ENCODE measurements at places on chromosomes 1 and 21.

- DNase-seq = no peak
These were observed 17.1 kb downstream of the ARHGEF16 start for GRCh38 chr1:3471356-3472087.

- DNase-seq = no peak
These were observed 8.7 kb upstream of the LRRC71 start for GRCh38 chr1:156911577-156912298.

DNA sequence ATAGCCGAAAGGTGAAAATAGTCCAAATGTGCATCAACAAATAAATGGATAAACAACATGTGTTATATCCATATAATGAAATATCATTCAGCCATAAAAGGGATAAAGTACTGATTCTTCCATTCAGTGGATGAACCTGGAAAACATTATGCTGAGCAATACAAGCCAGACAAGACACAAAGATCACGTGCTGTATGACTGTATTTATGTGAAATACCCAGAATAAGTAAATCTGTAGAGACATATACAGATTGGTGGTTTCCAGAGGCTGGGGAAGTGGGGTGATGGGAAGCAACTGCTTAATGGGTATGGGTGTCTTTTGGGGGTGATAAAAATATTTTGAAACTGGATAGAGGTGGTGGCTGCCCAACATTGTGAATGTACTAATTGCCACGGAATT lies 13.3 kb upstream of the GSTM4 start:
- no peak for DNase-seq

- DNase-seq = no peak
These were observed 257.6 kb upstream of the USP24 start for GRCh38 chr1:55472784-55473183.

- no peak for DNase-seq
These were observed 513 bp upstream of the RAB3GAP2 start for GRCh38 chr1:220272841-220273090.

- no peak for DNase-seq
These were observed 88.0 kb downstream of the MT1HL1 start for GRCh38 chr1:236916131-236916800.

- DNase-seq = no peak
These were observed 15.1 kb upstream of the RBM8A start for GRCh38 chr1:145942405-145942804.

- no peak for DNase-seq
These were observed 24.3 kb downstream of the TSPAN2 start for GRCh38 chr1:115065021-115065420.

DNA sequence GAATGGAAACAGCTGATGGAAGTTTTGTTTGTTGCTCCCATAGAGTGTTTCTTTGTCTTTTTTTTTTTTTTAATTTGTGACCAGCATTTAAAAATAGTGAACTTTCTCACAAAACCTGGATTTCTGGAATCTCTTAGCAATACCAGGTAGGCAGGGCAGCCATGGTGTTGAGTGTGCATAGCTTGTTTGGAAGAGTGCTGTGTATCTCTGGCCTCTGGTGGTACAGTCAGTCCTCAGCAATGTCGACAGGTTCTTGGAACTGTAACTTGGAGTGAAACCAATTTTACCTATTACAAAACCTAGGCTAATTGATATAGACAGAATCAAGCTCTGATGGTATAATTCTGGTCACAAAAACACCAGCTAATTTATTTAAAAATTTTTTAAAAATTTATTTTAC lies 6.7 kb downstream of the AADACL3 start:
- DNase-seq = no peak

- DNase-seq = no peak
These were observed 32.3 kb upstream of the NHLH2 start for GRCh38 chr1:115873184-115873583.

DNA sequence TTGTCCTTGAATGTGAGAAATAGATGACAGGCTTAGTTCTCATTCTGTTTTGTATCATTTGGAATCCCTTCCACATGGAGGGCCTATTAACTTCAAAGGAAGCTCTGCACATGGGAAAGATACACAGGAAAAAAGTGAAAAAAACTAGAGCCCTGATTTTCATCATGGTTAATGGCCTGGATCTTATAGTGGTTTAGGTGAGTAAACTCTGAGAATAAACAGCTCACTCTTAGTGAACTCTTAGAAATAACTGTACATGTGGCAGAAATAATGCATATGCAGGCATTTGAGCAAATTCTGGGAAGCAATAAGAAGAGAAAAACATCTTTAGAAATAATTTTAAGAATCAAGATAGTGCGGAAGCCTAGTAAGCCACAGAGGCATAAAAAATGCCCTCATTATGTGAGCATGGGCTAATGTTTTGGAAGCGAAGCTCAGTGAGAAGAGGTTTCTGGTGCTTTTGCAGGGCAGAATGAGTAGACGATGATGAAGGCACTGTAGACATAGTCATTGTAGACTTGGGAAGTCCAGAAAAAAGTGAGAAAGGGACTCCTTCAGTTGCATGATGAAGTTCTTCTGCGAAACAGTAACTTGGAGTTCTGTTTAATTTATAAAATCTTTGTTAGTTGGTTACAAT lies 279.9 kb downstream of the DNM3 start:
- no peak for DNase-seq

DNA sequence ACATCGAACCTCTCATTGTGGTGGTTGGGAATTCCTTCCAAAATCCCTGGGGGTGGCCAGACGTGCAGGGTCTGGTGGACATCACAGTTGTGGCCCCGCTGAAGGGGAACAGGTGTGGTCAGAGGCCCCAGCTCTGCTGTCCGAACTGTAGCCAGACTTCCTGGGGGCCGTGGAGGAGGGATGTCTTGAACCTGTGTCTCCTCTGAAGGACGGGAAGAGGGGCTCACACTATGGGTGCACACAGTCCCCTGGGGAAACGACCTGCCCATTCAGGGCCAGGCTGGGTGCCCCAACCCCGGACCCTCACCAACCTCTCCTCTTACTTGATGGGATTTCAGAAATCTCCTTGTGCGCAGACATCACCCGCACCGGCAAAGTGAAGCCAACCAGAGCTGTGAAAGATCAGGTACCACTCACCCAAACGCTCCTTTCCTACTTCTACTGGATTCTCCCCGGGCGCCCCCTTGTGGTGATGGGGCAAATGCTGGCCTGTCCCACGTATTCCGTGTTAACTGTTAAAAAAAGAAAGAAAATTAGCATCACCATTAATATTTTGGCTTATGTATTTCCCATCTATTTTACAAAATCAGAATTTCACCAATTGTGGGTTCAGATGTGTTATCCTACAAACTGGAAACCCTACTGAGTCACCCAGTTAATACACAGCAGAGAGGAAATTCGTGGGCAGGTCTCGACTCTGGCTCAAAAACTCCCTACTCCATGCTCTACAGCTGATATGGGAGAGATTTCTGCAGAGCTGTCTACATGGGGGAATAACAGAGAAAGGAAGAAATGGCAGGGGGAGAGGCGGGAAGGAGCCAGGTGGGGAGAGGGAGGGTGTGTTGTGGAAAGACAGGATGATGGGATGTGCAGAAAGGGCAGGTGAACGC lies 28.1 kb downstream of the PADI4 start:
- peak; percentile 73 for DNase-seq

DNA sequence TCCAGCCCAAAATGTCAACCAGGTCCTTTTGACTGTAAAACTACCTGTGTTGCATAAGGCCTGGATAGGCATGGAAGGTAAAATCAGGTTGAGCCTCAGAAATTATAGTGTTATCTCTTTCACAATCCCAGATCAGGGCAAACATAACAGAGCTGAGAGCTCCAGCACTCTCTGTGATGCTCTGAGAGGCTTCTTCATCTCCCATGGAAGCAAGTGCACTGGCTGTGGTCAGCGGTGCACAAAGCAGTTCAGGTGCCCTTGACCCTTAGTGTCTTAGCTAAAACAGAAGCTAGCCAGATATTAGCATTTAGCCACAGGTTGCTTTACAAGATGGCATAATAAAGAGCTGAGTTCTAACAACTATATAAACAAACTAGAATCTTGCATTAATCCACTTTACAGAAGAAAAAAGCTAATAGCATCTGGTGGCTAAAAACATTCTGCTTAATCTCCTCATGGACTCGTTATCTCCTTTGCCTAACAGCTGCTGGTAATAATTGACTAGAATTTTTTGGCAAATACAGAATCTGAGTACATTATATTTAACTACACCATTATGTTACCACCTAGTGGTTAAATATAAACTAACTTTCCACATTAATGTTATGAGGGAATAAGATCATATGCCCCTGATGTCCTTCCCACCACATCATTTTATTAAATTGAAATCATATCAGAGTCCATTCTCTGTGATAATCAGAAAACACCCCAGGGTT lies 25.6 kb upstream of the POGK start:
- no peak for DNase-seq

GRCh38 chr1:26372039-26372438 lies 511 bp downstream of the ZNF683 start:
- DNase-seq = no peak

DNA sequence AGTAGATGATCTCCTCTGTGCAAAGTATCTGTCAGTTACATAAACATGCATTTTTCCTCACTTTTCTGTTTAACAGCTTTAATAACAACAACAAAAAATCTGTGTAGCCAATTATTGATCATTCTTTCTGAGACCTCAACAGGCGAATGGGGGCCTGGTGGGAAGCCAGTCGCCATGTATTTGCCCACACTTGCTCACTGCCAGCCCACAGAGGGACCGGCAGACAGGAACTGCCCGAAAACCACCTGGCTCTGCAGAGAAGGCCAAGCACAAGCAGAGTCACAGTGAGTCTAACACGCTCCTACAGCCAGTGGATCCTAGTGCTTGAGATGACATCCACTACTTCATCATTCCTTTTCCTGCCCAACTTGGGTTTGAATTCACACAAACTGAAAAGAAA lies 56.1 kb downstream of the NPHP4 start:
- no peak for DNase-seq

GRCh38 chr1:25927521-25928265 lies 21.5 kb upstream of the STMN1 start:
- DNase-seq = no peak

- no peak for DNase-seq
These were observed 12.1 kb downstream of the IRF2BP2 start for GRCh38 chr1:234597894-234598293.

- DNase-seq = no peak
These were observed 68.4 kb downstream of the DMRTA2 start for GRCh38 chr1:50354813-50355212.

- no peak for DNase-seq
These were observed 65.7 kb upstream of the MORC3 start for GRCh38 chr21:36254106-36254941.

- no peak for DNase-seq
These were observed 58.0 kb downstream of the DISC1 start for GRCh38 chr1:231684356-231685244.

DNA sequence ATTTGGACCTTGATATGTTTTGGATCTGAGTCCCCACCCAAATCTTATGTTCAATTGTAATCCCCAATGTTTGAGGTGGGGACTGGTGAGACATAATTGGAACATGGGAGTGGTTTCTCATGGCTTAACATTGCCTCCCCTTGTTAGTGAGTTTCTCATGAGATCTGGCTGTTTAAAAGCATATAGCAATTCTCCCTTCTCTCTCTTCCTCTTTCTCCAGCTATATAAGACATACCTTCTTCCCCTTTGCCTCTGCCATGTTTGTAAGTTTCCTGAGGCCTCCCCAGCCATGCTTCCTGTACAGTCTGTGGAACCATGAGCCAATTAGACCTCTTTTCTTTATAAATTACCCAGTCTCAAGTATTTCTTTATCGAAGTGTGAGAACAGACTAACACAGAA lies 692.4 kb downstream of the KCNT2 start:
- no peak for DNase-seq

DNA sequence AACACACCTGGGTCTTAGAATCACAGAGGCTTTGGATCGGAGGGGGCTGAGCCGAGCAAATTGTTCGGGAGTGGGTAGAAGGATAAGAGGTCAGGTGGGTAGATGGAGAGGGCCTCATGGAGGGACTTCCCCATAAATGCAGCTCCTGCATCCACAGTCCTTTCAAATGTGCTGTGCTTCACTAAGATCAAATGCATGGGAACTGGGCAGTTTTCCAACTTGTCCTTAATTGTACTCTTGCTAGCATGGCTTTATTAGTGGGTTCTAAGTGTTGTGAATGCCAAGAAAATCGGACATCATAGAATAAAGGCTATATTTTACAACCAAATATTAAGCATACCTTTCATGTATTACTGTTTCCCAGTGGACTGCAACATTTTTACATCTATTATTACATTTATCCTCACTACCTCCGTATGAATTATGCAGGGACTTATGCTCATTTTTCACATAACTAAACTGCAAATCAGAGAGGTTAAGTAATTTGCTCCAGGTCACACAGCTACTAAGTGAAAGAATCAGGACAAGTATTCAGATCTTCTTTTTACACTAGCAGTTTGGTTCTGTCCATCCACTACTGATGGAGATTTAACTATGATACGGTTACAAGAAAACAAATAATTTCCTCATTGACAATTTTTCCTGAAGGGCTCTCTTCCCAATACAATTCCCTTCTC lies 174.5 kb upstream of the RUNX1 start:
- no peak for DNase-seq

DNA sequence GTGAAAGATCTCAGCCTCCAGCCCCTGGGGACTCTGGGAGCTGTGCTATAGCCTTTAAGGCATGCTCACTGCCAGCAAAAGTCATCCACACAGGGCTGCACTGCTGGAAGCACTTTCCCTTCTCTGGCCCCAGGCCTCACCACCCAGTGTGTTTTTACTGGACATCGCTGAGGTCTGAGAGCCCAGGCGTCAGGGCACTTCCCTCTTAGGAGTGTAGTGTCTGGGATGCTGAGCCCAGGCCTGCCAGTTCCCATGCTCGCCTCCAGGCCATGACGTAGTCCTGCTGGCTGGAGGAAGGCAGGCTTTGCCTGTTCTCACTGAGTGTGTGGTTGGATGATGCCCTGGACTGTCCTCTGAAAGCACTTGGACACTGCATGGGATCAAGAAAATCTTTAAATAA lies 101.2 kb downstream of the GDAP2 start:
- peak; percentile 69 for DNase-seq

DNA sequence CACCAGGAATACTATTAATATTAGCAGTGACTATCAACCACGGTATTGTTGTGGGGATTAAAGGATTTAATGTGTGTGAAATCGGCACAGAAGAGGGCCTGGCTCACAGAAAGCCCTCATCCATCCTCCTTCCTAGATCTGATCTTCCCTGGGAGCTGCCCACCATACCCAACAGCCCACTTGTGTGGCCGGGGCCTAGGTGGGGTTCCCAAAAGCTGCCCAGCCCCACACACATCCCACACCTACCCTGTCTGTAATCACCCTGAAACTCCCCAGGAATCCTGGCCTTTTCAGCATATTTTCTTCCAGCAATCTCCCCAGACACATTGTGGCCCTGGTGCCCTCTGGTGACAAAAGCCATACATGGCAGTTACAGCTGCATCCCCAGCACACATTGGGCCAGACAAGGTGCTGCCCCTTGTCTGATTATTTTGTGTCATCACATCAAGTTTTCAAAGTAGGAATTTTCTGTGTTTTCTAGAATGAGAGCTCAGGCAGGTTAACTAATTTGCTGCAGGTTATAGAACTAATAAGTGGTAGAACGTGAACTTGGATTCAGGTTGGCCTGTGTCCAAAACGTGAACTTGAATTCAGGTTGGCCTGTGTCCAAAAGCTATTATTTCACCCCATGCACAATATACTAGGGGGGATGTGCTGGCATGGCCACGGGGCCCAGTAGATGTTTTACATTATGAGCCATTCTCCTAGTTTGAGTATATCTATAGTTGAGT lies 5.3 kb upstream of the SLC6A9 start:
- DNase-seq = peak; percentile 74

Data from sciatic nerve (tissue), 2 donors.